Activated naive CD4-positive, alpha-beta T cell treated with anti-CD3 and anti-CD28 coated beads, Interleukin-2, amount 50 U/mL, for 72 hours (primary cell): ENCODE measurements at places on chromosomes 7 and 10. TPM values are rescaled to one million over a fixed set of nuclear protein-coding genes. Genes with fewer than 3 reads are reported as not detected.
A peak's percentile ranks its signal among the peaks of the same experiment; 100 is the strongest.

GRCh38 chr10:23630376-23630775 lies 191.5 kb downstream of the OTUD1 start:
- DNase-seq, result no peak

DNA sequence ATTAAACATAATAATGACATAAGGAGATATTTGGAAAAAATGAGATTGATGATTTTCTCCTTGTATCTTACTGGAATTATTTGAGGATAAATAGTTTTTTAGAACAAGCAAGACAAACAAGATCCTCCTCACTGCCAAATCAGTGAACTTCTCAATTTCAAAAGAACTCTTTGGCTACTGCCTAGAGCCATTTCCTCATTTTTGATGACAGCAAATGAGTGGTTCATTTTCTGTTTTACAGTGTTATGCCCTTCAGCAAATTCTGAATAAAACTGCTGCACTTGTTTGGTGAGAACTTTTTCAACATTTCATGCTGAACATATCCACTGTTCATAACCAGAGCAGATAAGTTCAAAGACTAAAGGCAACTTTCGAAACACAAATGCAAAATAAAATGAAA lies 42.5 kb upstream of the AHR start:
- DNase-seq, result no peak

DNA sequence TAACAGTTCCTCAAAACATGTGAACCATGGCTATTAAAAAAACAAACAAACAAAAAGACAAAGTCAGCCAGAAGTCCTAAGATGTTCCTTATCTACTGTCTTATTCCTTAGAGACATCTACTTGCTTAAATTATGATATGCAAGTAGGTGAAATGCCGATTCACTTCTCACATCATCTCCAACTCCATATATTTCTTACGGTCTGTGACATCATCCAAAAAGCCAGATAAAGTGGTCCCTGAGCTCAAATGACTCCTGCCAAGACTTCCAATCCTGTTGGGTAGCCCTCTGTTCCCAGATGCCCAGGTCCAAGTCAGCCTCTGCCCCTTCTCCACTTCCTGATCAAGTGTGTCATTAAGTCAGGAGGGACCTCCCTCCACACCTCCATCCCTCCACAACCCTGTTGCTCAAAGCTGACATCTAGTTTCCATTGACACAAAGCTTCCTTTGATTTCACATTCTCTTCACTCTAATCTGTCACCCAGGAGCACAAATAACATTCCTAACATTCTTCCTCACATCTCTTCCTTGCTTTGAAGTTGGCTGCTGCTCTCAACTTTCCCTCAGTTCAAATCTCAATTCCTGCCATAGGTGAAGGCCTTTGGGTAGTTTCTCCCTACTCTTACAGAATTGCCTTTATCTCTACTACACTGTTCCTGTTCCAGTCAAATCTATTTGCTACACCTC lies 56.1 kb upstream of the PDLIM1 start:
- DNase-seq, result no peak

- DNase-seq, result no peak
Observed at GRCh38 chr10:117170244-117170643, 27.0 kb upstream of the KCNK18 start.

- no peak for DNase-seq
Observed at GRCh38 chr10:16944986-16945385, 127.8 kb upstream of the RSU1 start.

DNA sequence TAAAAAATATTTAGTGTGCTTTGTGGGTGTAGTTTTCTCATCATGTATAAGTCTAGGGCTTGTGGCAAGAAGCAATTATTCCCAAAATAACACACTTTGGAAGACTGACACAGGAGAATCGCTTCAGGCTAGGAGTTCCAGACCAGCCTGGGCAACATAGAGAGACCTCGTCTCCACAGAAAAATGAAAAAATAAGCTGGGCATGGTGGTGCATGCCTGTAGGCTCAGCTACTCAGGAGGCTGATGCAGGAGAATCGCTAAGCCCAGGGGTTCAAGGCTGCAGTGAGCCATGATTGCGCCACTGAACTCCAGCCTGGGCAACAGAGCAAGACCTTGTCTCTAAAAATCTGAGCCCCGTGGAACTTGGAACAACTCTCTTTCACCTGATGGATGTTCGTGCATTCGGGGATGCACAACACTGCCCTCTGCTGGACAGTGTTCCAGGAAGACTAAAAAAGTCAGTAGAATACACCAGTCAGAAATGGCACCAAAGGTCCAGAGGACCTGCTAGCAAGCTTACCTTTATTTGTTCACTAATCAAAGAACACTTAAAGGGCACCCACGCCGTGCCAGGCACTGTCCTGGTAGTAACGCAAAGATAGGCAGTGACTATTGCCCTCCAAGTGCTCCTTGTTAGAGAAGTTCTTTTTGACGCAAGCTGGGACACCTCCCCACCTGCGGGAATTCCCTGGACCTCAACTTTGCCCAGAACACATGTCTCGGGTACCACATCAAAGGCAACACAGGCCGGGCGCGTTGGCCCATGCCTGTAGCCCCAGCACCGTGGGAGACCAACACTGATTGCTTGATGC lies 81.9 kb upstream of the CALN1 start:
- no peak for DNase-seq

GRCh38 chr7:5567790-5568189 lies 144.2 kb upstream of the TNRC18 start:
- DNase-seq, result peak; percentile 30

DNA sequence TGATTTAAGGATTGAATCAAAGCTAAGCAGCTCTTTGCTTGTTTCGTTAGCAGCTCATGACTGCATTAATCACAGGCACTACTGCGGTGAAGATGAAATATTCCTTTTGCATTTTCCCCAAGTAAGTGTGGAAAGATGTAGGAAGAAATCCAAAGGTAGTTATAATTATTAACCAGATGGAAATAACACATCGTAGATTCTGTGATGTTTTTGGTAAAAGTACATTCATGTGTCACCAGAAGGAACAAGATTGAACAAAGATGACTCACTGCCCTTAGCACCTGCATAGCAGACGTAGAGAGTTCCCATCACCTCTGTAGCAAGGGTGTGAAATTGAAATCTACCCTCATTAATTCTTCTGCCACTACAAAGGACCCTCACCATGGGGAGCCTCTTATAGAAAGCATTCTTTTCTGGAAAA lies 37.1 kb downstream of the SMURF1 start:
- no peak for DNase-seq

DNA sequence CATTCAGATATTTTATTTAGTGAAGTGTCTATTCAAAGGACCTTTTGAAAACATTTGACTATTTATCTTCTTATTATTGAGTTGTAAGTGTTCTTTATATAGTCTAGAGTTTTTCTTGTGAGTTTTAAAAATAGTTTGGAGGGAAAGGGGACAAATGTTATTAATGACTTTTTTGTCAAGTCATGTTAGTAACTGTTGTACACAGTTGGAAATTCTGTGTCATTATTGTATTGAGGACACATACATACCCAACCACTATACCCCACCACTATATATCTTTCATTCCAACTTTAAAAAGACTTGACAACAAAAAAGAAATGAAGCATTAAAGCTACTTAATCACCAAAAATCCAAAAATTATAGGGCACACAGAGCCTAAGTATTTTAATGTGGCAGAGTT lies 53.2 kb upstream of the OIT3 start:
- no peak for DNase-seq

DNA sequence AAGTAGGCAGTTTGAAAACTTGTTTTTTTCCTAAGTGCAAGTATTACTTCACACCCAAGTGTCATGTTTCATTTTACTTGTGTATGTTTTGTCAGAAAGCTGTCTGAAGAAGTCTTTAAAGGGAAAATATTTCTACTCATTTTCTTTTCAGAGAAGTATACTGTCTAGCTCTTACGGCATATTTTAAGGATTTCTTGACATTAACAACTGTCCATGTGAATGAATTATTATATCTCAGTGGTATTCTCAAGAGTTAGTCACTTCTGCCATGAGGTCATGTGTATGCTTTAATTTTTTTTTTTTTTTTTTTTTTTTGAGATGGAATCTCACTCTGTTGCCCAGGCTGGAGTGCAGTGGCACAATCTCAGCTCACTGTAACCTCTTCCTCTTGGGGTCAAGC lies 229.5 kb downstream of the BICC1 start:
- no peak for DNase-seq

DNA sequence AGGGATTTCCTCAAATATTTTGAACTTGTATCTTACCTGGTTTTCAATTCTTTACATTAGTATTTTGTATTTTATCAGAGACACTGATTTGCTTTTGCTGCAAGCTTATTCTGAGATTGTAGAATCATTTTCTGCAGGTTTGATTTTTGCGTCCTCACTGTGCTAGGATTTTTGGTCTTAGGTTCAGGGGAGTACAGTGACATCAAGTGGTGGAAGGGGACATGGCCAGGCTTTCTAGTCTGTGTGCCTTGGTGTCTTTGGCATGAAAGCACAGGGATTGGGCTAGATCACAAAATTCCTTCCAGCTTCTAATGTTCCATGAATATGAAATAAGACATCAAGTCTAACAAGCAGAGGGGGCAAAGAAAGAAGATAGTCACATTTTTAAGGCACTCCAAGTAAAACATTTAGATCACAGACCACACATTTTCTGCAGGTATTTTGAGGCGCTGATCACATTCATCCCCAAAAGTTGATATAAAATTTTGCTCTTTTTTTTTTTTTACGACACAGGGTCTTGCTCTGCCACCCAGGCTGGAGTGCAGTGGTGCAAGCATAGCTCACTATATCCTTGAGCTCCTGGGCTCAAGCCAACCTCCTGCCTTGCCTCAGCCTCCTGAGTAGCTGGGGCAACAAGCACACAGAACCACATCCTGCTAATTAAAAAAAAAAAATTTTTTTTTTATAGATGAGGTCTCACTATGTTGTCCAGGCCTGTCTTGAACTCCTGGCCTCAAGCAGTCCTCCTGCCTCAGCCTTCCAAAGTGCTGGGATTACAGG lies 124.4 kb downstream of the PON1 start:
- DNase-seq, result no peak

- DNase-seq, result no peak
Observed at GRCh38 chr10:88608780-88609179, 22.2 kb downstream of the LIPJ start.

DNA sequence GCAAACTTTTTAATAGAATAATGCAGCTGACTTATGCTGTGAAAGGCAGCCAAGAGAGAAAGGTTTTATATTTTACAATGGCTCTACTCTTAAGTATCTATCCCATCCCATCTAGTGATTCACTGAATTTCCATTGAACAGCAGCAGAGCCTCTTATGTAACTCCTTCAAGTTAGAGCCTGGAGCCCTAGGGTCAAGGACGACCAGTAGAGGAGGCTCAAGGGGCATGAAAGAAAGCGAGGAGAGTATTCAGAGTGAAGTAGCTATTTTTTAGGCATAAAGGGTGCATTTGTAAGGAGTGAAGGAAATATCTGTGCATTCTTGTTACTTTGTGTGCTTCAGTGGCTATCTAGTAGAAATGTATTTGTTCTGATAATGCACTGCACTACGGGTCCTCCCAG lies 180.2 kb upstream of the TPK1 start:
- no peak for DNase-seq

DNA sequence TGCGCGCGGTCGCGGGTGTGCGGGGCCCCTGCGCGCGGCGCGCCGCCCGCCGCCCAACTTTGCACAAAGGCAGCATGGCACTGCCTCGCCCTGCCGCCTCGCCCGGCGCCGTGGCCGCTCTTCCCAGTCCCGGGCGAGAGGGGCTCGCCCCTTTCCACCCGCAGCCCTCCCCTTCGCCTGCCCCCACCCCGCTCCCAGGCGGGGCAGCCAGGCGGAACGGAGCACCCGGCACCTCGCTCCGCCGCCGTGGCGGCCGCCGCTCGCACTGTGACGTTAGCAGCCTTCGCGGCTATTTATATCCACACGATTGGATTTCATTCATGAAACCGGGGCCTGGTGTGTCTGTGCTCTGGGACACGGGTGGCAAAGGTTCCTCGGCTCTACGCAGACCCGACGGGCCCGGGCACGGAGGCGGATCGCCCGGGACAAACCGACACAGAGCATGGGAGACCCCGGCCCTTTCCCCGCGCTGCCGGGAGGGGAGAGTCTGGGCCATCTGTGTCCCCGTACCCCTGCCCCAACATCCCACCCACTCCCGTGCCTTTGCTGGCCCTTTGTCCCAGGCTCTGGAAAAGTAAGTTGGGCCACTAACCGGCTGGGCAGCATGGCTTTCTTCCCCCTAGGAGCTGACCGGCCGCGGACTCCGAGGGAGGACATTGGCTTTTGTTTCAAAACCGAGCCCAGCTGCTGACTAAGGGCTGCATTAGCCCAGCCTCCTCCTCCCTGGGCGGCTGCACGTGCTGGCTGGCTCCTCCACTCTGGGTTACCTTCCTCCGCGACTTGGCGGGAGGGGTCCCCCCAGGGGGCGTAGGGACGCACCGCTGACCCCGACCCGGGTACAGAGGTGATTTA lies at the start of gene RHOBTB1:
TSS of gene RHOBTB1 (minus strand) at position 128 of the 852 bp plus-strand sequence. CDS start 32,643 bp downstream, outside the sequence.
- DNase-seq, result no peak

DNA sequence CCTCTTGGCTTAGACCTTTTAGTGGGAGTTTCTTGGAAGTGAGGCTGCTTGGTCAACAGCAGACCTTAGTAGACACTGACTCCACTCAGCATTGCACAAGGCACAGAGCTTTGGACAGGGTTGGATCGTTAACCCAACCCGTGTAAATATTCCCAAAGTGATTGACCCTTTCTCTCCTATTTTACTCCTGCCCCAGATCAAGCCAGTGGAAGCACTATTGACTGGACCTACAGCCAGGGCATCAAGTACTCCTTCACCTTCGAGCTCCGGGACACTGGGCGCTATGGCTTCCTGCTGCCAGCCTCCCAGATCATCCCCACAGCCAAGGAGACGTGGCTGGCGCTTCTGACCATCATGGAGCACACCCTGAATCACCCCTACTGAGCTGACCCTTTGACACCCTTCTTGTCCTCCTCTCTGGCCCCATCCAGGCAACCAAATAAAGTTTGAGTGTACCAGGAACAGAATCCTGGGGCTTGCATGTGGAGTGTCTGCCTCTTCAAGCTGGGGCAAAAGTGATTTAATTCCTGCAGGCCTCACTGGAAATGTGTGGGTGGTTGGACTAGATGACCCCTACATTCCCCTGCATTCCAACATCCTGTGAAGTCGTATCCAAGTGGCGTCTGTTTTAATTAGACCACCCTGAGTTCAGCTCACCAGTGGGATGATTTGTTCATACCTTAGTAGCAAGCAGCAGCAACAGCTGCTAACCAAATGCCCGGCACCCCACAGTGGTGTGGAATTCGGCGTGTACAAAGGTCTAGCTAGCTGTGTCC lies 7.5 kb downstream of the CPA1 start:
- DNase-seq, result no peak

GRCh38 chr7:117949232-117949631 lies 76.0 kb upstream of the CTTNBP2 start:
- DNase-seq, result no peak

Gene COL17A1
- not detected for total RNA-seq

Gene OPN1SW
- not detected for total RNA-seq

Gene ACHE
- total RNA-seq, result 0.12 TPM

Gene MUC12
- 0.41 TPM for total RNA-seq

Gene GSTO1
- 431 TPM for total RNA-seq

Gene ITGB8
- 0.02 TPM for total RNA-seq

Gene PYROXD2
- 7.0 TPM for total RNA-seq

Gene RASSF4
- total RNA-seq, result 4.1 TPM

Gene CLRN3
- not detected for total RNA-seq
